ENCODE measurements at places on chromosomes 3 and 15.

GRCh38 chr3:51434746-51435327 is 43.8 kb downstream of the RBM15B start:
- DNase-seq, result no peak

DNA sequence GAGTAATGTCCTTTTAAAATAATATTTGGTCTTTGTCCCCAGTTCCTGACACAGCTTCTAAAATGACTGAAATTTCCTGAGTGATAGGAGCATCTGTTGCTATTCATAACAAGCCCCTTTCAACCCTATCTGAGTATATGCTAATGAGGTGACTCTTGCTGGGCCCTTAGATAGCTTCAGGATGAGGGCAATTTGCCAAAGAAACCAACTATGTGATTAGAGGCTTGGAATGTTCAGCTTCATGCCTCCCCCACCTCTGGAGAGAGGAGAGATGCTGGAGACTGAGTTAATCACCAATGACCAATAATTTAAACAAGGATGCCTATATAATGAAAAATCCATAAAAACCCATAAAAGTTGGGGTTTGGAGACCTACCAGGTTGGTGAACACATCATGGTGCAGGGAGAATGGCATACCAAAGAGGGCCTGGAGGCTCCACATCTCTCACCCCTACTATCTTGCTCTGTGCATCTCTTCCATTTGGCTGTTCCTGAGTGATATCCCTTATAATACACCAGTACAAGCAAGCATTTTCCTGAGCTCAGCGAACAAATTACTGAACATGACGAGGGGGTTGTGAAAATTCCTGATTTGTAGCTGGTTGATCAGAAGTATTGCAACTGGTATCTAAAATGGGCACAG is 189.2 kb downstream of the ECT2 start:
- DNase-seq, result no peak

GRCh38 chr3:141275032-141275422 is 43.4 kb downstream of the PXYLP1 start:
- no peak for DNase-seq

GRCh38 chr3:191282251-191283185 is 46.7 kb upstream of the CCDC50 start:
- DNase-seq, result no peak

DNA sequence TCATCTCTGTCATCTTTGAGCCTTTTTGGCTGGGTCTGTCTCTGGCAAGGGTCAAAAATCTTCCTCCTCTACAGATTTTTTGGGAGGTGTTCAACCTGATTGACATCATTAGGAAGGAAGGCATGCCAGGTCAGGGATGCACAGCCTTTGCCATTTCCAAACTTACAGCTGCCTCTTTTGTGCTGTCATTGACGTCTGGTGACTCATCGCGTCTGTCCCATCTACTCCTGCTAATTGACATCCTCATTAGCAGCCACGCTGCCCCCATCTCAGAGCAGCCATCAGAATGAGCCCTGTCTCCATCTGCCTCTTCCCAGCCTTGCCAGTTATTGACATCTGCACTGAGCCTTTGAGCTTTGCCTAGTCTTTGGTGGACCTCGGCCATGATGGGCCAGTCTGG is 53.0 kb downstream of the PDIA5 start:
- no peak for DNase-seq

DNA sequence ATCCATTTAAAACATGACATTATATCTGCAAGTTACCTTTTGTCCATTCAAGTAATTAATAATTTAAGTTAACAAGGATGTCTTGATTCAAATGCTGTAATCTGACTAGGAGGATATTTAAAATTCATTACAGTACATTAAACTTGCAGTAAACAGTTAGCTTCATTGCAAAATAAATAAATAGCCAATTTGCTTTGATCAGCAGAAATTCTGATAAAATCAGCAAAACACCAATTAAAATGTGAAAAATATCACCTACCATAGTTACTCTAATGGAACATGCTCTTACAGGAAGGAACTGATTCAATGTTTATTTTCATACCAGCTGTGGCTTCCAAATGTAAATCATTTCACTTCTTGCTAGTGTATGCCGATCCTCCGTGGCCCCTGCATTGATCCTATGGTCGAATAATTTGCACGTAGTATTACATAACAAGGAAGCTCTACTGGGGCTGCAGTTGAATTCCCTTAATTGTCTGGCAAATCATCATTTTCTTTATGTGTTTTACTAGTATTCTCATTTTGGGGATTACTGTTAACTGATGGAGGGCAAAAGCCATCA is 150.7 kb downstream of the FOXB1 start:
- no peak for DNase-seq

DNA sequence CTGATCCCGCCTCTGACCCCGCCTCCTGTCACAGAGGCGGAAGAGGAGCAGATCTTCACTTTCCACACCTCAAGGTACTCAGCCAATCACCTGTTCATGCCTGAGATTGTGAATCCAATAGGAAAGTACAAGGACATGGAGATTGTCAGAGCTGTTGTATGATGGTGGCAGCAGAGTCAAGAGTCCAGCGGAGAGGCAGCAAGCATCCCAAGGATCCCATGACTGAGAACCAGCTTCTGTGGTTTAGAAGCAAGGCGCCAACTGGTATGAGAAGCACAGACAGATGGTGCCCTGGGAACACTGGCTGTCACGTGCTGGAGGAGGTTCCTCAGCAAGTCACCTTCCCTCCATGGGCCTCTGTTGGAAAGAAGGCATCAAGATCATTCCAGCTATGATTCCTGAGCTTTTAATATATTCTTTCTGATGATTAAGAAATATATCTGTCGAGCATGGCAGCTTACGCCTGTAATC is 93.9 kb downstream of the CPN2 start:
- DNase-seq, result no peak

DNA sequence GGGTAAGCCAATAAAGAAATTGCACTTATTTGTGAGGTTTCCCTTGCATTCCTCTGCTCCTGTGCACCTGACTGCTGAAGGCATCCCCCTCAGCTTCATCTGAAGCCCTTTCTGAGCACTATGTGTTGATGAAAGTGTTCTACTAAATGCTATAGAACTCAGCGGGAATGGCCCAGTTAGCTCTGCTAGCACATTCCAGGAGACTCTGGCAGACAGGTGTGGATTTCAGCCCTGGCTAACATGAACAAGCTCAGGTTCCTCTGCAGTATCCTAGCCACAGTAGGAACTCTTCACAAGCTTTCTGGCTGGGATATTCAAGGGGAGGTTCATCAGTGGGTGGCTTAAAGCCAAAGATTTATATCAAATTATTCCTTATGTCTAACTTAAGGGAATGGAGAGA is 265.5 kb downstream of the RORA start:
- no peak for DNase-seq

All from stimulated activated CD8-positive, alpha-beta memory T cell treated with anti-CD3 and anti-CD28 coated beads, Interleukin-4, amount 100 ng/mL, for 1 hour (primary cell).